ENCODE measurements at places on chromosomes 5 and 9.
A peak's percentile ranks its signal among the peaks of the same experiment; 100 is the strongest.

DNA sequence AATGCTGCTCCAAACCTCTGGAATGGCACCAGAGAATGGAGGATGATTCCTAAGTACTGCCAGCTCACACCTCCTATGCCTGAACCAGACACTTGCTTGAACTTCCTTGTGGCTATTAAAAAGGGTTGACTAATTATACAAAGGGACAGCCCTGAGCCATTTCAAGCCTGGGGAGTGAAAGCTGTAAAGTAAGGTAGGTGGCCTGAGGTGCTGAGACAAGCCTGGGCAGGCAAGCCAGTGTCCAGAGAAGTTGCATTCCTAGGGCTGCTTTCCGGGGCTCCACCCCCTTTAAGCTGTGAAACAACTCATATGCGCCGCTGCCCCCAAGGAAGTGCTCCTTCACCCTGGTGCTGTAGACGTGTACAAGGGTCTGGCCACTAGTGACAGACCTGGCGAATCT is 79.9 kb upstream of the SLC1A3 start:
- DNase-seq, result no peak

GRCh38 chr5:158020555-158021418 is 161.8 kb upstream of the CLINT1 start:
- no peak for DNase-seq

DNA sequence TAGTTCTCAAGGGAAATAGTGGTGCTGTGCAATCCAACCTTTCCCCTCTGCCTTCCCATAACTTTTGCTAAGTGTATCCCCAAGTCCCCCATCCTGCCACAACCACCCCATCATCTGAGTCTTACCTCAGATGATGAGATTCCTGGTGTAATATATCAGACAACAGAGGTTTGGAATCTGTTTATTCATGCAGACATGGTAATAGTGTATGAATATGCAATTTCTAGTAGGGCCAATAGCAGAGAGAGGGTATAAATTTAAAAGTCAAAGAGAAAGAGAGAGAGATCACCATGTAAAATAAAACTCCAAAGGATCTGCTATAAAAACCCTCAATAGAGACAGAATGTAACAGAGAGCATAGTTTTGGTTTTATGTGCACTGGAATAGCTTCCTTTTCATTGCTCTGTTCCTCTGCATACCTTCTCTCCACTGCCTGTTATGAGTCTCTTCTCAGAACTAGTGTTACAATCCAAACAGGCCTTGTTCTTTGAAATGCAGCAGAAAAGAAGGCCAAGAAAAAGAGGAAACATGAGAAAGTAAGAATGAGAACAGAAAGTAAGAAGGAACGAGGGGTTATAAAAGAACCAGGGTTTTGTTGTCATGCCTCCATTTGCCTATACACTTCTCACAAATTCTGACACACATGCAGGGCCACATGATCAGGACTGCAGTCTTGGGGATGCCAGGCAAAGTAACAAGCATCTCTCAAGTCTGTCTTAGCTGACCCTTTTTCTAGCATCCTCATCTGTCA is 278.0 kb downstream of the CETN3 start:
- DNase-seq, result no peak

DNA sequence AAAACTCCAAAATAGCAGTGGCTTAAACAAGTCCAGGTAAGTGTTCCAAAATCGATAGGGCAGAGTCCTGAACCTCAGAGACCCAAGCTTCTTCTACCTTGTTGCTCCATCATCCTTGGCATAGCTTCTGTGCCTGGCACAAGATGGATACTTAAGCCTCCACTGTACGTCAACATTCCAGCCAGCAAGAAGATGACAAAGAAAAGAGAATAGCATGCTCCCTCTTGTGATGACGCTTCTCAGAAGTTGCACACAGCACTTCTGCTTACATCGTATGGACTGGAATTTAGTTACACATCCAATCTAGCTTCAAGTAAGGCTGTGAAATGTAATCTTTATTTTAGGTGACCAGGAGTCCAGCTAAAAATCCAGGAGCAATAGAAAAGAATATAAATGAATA is 227.4 kb downstream of the ESM1 start:
- no peak for DNase-seq

DNA sequence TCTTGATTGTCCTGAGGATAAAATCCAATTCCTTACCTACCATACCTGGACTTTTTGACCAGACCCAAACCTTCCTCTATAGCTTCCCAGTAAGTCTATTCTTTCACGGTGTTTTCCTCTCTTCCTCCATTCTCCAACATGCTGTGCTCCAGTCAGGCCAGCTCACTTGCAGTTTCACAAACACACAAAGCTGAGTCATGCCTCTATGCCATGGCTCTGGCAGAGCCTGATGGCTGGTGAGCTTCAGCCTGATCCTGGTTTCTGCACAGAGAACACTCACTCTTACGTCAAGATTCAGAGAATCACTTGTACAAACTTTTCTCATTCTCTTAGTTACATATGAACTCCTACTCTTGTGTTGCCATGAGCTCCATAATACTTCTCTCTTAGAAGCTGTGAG is 27.7 kb upstream of the PAX5 start:
- no peak for DNase-seq

- no peak for DNase-seq
These were observed 35.6 kb downstream of the WWC1 start for GRCh38 chr5:168327019-168327421.

GRCh38 chr5:50923768-50924494 is 257.5 kb downstream of the PARP8 start:
- DNase-seq, result no peak

GRCh38 chr5:154575546-154576428 is 97.8 kb upstream of the HAND1 start:
- DNase-seq, result no peak

DNA sequence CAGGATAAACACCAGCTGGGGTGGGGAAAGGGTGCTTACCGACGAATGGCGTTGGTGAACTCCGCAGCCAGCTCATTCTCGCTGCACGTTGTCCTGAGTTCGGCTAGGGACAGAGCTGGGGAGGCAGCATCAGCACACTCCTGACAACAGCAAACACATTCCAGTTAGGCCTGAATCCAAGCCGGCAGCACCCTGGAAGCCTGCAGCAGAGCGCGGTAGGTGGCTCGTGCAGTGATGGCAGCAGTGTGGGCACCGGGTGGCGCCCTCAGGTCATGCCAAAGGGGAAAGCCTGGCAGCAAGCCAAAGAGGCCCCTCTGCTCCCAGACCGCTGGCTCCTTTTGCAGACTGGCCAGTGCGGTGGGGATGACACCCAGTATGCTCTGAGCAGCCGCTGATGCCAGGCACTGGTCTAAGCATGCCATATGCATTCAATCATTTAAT is 66.9 kb downstream of the DCP2 start:
- DNase-seq, result peak; percentile 6

GRCh38 chr5:92394936-92395335 is 1011.8 kb upstream of the ARRDC3 start:
- no peak for DNase-seq

DNA sequence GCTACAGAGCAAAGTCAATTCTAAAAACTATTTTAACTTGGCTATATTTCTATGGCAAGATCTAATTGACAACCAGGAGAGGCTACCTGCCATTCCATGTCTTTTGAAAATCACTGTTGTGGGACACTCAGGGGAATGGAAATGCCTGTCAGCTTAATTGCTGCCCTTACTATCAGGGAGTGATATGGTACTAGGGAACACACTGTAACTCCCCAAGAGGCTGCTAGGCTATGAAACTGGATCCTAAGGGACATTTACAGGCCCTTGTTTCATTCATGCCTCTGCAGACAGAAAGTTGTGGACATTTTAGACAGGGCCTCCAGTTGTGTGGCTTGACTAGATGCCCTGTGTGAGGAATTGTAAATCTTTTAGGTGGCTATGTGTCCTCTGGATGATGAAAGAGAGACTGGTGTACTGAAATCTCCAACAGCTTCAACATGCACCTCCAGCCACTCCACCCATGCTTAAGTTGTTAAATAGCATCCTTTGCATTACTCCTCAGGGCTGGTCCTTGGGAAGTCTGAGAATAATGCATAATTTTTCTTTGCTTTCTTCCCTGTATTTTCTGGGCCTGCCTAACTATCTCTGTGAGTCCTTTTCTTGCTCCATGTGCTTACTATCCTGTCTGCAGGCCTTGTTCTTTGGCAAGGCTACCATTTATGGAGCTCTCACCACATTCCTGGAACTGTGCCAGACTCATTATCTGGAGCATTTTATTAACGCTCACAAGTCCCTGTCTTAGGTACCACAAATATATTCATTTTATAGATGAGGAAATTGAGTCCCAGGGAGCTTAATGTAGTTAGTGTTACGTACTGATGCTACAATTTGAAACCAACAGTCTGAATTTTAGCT is 3.2 kb downstream of the MROH2B start:
- DNase-seq, result no peak

DNA sequence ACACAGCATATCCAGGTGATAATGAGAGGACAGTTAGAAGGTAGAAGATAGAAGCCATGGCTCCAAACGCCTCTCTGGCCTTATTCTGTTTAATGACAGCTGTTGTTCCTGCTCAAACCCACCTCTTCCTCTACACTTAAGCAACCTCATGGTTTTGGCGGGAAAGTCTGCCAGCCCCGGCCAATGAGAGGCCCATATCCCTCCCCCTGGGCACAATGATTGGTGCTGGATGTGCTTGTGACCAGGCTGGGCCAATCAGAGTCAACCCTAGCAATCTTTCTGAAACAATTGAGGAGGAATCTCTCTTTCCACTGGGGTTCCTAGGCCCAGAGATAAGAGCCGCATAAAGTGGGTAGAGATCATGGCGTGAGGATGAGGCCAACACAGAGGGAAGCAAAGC is 4.8 kb upstream of the GFI1B start:
- DNase-seq, result no peak

DNA sequence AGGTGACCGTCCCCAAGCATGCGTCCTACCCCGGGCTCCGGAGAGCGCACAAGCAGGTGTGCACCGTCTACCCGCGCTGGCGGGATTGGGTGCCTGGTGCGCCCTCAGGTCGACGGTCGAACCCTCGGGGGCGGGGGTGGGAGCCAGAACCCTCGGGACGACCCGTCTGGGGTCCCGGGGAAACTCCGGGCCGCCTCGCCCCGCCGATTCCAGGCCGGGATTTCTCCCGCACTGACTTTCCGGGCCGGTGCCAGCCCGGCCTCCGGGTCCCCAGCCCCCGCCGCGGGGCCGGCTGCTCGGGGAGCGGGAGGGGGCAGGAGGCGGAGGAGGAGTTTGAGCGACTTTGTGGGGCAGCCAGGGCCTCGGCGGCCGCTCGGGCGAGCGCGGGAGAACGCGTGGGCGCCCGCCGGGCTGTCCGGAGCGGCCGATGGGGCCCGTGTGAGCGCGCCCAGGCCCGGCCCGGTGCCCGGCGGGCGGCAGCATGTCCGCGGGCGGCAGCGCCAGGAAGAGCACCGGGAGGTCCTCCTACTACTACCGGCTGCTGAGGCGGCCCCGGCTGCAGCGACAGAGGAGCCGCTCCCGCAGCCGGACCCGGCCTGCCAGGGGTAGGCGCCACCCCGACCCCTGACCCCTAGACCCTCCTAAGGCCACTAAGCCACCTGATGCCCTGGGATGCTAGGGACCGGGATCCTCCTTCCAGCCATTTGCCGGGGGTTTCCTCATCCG is at the start of gene DAB2IP:
TSS of gene DAB2IP (plus strand) at position 340 of the 726 bp plus-strand sequence. CDS start at position 482, 142 bp downstream.
- no peak for DNase-seq

- DNase-seq, result no peak
These were observed 54.1 kb downstream of the GNG10 start for GRCh38 chr9:111715471-111715870.

DNA sequence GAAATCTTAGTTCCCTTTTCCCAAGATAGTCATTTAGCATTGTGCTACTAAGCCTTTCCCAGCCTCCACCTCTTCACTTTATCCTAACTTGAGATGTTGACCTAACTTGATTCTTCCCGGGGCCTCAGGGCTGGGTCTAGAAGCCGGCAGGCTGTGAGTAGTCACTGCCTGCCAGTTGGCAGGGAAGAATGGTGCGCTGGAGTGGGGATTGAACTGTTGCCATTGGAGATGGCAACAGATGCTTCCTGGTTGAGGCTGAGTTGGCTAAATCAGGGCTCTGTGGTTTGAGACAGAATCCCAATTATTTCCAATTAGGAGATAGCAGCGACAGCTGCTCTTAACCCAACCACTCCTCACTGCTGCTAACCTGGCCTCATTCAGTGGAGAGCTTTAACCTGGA is 343.1 kb downstream of the BRINP1 start:
- no peak for DNase-seq

All from stimulated activated CD4-positive, alpha-beta T cell treated with anti-CD3 and anti-CD28 coated beads, Interleukin-4, amount 100 ng/mL, for 24 hours (primary cell).